Stimulated activated CD4-positive, alpha-beta T cell treated with anti-CD3 and anti-CD28 coated beads, Interleukin-2, amount 100 ng/mL, for 24 hours (primary cell): ENCODE measurements at places on chromosomes 16 and 17.
A peak's percentile ranks its signal among the peaks of the same experiment; 100 is the strongest.

- no peak for DNase-seq
These were observed 51.8 kb downstream of the RAI1 start for GRCh38 chr17:17732892-17733670.

DNA sequence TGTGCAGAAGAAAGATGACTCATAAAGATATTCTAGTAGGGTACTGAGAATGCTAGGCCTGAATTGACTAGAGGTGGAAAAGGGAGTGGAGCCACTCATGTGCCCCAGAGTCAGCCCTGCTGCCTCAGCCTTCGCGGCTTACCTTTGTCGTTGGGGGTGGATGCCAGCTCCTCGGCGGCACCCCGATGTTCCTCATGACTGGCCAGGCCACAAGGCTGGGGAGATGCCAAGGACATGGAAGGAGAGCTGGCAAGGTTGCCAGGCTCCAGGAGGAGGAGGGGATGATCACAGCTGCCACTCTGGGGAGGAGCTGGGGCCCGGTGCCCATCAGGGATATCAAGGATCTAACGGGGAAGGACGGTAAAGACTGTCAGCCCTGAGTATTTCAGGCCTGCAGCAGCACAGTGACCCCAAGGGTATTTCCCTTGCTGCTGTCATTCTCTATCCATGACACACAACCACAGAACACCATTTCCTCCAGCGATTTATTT lies 9.7 kb upstream of the SLC35B1 start:
- peak; percentile 43 for DNase-seq

DNA sequence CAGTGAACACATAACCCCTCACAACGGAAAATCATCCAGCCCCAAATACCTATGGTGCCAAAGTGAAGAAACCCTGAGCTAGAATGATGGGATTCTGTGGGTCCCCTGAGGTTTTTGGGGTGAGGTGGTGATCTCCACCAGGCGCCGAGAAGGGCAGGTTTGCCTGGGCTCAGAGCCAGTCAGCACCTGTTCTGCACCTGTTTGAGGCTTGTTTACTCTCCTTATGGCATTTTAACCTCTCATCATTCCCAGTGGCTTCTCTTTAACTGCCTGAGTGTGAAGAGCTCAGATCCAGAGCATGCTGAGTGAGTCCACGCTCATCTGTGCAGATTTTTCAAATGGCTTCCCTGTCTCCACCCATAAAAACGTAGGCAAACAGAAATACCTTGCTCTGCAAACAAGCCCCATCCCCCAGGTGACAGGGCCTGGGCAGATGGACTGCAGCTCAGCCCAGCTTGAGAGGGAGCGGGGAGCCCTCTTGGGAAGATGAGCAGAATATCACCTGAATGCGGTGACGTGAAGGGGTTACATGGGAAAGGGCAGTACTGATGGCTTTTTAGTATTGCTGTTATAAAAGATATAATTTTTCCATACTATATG lies 40.1 kb upstream of the CLEC19A start:
- no peak for DNase-seq

DNA sequence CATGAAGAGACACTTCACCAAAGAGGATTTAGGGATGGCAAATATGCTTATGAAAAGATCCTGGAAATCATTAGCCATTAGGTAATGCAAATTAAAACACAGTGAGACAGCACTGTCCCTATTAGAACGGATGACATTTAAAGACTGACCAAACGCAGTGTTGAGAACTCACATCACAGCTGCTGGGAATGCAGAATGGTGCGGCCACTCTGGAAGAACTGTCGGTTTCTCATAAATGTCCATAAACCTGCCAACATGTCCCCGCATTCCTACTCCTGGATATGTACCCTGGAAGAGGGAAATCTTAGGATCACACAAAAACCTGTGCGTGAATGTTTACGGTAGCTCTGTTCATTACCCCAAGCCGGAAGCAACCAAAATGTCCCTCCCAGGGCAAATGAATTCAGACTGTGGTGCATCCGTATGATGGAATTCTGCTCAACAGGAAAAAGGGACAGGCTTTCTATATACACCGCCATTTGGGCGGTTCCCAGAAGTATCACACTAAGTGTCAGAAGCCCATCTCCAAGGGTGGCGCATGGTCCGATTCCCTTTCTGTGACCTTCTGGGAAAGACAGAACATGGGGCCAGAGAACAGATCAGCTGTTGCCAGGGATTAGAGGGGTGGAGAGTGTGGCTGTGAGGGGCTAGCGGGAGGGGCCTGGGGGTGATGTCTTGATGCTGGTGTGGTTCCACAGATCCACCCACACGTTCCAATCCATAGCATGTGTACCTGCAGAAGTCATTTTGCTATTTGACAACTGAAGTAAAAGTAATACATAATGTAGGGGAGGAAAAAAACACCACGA lies 197.2 kb upstream of the CHMP6 start:
- no peak for DNase-seq

- no peak for DNase-seq
These were observed 11.4 kb upstream of the SLC38A10 start for GRCh38 chr17:81306491-81306890.

DNA sequence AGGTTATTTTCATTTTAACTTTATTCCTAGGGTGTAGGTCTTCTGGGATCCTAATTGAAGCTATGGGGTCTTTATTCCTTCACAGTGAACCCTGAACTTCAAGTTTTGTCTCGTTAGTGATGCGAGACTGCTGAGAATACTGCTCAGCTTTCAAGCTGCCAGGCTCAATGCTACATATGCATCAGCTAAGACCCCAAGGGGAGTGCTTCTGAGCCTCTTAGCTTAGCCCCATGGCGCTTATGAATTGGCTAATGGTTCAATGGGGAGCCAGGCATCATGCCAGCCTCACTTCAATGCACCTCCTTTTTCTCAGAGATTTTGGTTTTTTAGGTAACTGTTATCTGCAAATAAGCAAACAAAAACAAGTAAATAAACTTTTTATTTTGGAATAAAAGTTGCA lies 94.1 kb upstream of the SIAH1 start:
- no peak for DNase-seq

GRCh38 chr17:9467518-9467917 lies 108.1 kb downstream of the STX8 start:
- no peak for DNase-seq
